SK-N-SH treated with all-trans-retinoic acid at 6 μM for 48 hours (cell line): ENCODE measurements at places on chromosomes 7 and 10.
A peak's percentile ranks its signal among the peaks of the same experiment; 100 is the strongest.

- ATAC-seq, result no peak
These were observed 15.2 kb upstream of the NFE2L3 start for GRCh38 chr7:26136831-26137230.

DNA sequence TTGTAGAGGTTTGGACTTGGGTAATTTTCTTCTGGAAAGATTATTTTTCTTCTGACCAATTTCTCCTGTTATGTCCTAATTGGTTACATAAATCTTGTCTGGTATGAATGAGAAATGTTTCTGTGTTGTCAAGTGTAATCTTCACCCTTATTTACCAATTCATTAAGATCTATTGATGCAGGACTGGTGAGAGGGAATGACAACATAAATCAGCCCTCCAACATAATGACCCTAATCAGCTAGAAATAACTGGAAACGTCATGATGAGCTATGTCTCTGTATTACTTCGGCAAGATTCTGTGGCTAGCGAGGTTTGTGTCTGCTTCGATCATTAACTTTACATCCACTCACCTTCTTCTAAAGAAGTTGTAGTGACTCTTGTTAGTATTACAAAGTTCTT, 3.5 kb downstream of the FOXP2 start:
- ATAC-seq, result no peak

DNA sequence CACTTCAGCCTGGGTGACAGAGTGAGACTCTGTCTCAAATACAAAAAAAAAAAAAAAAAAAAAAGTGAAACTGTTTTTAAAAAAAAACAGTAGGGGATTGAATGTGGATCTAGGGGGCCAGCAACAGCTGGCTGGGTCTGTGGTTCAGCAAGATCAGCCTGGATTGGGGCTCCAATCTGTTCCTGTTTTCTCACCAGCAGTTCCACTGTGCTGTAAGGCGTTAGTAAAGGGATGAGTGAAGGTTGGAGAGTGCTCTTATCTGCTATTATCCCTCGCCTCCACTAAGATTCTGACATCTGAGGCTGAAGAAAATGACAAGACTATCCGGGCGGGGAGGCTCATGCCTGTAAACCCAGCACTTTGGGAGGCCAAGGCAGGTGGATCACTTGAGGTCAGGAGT, 41.6 kb upstream of the GTF2IRD1 start:
- ATAC-seq, result peak; percentile 29

DNA sequence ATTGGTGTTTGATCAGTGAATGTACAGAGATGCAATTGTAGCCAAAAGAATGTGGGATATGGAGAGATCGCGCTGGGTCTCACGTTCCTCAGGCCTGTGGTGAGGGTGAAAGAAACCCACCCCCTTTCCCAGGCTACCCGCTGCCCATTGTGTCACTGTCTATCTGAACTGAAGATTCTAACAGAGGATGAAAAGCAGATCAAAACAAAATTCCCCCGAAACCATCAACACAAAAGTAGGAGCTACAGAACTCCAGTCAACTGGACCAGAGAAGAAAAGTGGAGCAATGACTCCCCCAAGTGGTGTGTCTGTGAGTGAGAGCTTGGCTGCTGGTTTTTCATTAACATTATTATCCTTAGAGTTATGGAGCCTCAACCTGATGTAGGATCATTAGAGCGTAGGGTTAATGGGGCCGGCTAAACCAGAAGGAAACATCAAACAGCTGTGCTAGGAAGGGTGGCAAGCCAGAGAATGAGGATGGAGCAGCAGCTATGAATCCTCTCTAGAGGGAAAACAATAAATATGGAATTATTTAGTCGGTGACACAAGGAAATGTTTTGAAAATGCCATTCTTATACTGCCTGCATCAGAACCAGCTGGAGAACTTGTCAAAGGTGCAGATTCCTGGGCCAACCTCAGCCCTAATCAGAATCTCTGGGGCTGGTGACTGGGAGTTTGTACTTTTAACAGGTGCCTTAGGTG, 38.3 kb downstream of the AKR1B1 start:
- peak; percentile 91 for ATAC-seq

DNA sequence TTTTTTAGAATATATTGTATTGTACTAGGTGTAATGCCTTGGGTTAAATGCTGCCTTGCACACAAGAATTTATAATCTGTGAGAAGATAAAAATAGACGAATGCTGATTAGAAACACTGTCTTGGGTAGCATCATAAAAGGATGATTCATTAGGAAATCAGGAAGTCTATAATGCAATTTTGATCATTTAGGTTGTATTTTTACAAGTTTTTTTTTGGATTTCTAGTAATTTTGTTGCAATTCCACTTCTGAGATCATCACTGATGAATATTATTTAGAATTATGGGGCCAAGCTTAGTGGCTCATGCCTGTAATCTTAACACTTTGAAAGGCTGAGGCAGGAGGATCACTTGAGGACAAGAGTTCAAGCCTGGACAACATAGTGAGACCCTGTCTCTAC, 29.6 kb downstream of the WBP1L start:
- no peak for ATAC-seq

DNA sequence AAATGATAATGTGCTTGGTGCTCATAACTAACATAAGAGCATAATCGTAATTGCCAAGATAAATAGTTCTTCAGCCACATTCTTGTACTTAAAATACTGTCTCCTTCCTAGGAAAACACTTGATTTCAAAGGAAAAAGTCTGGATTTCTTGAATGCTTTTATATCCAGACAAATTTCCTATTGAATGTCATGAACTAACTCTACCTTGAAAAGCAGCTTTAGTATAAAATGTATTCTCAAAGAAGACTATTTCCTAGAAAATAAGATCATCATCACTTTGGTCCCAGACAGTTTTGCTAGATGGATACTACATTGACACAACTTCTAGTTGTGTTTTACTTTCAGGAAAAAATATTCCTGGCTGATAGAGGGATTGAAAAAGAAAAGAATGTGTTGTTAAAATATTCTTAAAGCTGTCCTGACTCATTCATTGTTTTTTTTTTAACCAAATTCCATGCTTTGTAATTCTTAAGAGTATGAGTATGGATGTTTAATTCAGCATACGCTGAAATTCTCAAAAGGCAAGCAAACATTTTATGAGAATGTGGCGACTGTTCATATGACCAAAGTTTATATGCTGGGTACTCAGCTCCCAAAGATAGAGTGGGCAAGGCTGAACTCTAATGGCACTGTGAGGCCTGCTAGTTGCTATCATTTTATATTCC, 106.1 kb downstream of the PPP1R3A start:
- no peak for ATAC-seq
